NCI-H774 (cell line): ENCODE measurements at places on chromosomes 16 and 17.

DNA sequence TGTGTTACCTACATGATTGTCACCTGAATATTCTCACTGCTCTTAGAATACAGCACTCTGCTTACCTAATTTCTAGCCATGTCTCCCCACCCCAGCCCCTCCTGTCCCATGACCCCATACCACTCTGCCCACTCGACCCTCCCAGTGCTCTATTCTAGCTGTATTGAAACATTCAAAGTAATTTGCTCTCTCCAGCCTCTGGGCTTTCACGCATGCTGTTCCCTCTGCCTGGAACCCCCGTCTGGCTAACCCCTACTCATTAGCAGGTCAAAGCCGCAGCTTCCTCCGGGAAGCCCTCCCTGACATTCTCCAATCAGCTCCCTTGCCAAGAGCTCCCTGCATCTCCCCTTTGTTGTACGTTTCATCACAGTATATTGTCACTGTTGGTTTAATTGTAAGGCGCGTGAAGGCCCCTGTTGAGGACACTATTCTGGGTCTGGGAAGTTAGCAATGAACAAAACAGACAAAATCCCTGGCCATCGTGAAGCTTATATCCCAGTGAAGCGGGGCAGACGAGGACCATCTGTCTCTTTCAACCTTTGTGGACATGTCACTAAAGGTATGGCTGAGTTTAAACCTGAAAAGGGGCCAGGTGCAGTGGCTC, 72.3 kb upstream of the LHX1 start:
- DNase-seq, result no peak

DNA sequence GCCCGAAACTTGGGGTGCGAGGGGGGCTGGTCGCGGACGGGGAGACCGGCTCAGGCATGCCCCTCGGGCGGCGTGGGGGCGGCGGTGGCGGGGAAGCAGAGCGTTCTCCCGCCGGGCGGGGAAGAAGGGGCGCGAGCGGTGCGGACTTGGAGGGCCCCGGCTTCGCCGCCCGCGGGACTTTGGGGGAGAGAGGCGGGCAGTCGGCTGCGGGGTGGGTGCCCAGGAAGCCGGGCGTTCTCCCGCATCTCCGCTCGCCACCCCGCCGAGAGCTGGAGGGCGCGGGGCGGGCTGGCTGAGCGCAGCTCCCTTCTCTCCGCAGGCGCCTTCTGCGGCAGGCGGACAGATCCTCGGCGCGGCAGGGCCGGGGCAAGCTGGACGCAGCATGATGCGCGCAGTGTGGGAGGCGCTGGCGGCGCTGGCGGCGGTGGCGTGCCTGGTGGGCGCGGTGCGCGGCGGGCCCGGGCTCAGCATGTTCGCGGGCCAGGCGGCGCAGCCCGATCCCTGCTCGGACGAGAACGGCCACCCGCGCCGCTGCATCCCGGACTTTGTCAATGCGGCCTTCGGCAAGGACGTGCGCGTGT, 772 bp downstream of the NTN1 start:
- no peak for DNase-seq

- DNase-seq, result no peak
These were observed 10.1 kb downstream of the SLC16A5 start for GRCh38 chr17:75097865-75098264.

- DNase-seq, result no peak
These were observed 265.3 kb downstream of the SEC14L1 start for GRCh38 chr17:77405867-77406732.

- DNase-seq, result no peak
These were observed 2.4 kb downstream of the ARHGDIA start for GRCh38 chr17:81868674-81869220.

GRCh38 chr16:3216263-3216640, 18.7 kb downstream of the ZNF200 start:
- no peak for DNase-seq

- DNase-seq, result peak; percentile 14
These were observed 133.1 kb downstream of the SDK2 start for GRCh38 chr17:73510981-73511718.

- no peak for DNase-seq
These were observed at the start of gene KRT10 for GRCh38 chr17:40822132-40822812. KRT10 (minus strand) TSS chr17:40822614; CDS start chr17:40822585, 29 bp downstream.

DNA sequence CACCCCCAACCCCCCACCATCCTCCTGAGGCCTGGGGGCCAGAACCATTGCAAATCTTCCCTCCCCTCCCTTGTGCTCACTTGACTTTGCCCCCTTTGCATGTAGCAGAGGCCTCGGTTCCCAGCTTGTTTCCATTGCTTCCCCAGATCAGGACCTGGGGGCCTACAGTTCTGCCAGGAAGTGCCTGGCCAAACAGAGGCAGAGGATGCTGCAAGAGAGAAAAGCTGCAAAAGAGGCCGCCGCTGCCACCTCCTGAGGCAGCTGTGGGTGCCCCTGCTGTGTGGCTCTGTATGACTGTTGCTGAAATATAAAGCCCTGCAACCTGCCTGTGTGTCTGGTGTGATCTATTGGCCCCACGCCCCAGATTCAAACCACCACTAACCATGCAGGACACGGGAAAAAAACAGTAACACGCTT, 2.3 kb downstream of the NDUFB10 start:
- DNase-seq, result no peak
